Caudate nucleus (tissue), 63 donors: ENCODE measurements at places on chromosomes 6 and 20.

- DNase-seq, result no peak
Observed at GRCh38 chr6:36769183-36769675, 70.0 kb downstream of the CPNE5 start.

GRCh38 chr6:80610846-80611245 lies 504.4 kb downstream of the BCKDHB start:
- no peak for DNase-seq

DNA sequence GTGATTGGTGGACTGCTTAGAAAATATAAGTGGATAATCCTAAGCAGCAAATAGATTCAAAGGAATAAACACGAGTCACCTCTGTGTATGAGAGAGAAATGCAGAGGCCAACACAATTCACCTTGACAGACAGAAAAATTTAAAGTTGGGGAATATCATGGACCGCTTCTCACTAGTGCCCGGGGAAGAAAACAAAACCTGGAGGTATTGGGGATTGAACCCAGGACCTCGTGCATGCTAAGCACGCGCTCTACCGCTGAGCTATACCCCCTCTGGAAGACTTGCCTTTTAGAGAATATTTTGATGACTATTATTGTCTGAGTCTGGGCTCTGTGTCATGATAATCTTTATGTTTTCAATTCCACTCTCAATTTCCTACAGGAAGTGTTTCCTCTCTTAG lies 111.9 kb downstream of the TRIM27 start:
- no peak for DNase-seq

- no peak for DNase-seq
Observed at GRCh38 chr6:81253821-81254220, 498.7 kb downstream of the TENT5A start.

DNA sequence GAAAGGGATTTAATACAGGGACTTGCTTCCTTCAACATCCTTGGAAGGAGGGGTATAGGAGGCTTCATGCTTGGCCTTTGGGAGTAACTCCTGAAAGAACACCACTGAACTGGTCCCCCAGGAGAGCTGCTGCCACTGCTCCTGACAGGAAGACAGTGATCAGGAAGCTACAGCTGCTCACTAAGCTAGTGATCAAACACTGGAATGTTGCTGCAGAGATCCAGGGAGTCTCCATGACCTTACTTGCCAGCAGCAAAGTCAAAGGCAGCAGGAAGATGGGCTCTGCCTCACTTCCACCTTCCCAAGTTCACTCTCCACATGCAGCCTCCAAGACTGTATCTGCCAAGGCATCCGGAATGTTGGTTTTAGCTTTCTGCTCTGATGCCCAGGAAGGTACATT lies 31.8 kb downstream of the PIM1 start:
- DNase-seq, result no peak

DNA sequence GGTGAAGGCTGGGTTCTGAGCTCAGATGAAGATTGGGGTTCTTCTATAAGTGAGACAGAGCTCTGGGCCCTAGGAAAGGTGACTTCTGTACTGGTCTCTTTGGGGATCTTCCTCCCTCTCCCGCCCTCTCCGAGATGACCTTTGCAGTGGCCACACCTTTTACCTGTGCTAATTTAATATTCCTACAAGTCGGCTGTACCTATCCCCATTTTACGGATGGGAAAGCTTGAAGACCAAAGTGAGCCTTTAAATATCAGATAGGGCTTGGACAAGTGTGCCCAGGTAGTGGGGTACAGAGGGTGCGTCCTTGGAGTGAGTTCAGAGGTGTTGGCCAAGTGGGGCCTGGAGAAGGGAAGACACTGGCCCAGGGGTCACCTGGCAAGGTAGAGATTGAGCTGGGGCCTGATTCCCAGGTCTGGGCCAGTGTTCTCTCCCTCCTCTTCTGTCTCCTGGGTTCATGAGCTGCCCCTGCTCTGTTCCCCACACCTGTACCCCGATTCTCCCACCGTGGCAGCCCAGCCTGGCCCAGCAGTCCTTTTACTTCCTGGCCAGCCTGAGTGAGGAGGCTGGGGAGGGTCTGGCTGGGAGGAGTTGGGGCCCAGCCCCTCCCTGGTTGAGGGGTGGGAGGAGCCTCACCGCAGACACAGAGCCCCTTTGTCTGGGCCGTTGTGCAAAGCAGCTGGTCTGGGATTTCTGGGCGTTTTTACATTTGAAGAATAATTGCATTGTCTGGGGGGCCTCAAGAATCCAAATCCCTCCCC lies 152.1 kb upstream of the RNF24 start:
- DNase-seq, result peak; percentile 81

DNA sequence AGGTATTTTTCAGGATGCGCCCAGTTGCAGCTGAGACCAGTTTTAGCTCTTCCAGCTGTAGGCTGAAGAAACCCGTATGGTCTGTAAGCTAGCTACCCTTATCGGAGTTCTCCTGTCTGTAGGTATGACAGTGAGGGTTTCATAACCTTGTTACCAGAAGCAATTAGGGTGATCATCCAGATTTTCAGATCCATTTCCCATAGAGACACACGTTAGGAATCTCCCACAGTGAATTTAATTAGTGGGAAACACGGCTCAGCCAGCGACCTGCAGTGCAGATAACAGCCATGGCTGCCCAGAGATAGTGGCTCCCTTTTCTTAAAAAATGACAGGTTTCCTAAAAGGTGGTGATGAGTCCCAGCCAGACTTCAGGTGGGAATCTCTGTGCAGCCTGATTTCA lies 111.1 kb downstream of the BTBD3 start:
- DNase-seq, result no peak

DNA sequence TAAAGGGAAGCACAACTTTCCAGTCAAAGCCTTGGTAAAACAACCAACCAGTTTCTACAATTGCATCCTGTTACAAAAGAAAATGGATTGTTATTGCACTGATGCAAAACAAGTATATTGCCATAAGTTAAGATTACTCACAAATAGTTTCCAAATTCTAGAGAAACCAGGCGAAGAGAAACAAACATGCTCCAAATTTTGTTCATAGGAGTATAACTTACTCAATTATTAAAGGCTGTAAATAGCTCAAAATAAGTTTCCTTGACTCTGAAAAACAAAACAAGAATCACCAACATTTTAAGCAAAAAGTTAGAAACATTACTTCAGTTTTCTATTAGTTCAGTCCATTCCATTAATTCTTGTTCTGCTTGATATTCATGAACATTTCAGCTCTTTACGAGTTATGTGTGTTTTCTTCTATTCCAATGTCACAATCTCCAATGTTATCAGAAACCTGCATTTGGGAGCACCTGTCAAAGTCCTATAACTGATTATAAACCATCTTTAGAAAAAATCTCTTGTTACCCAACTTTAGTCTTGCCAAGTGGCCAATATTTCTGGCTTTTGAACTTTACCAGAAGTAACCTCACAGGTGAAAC lies 137.9 kb upstream of the THBS2 start:
- DNase-seq, result no peak

- peak; percentile 69 for DNase-seq
Observed at GRCh38 chr20:326645-327185, 1.4 kb downstream of the SOX12 start.

DNA sequence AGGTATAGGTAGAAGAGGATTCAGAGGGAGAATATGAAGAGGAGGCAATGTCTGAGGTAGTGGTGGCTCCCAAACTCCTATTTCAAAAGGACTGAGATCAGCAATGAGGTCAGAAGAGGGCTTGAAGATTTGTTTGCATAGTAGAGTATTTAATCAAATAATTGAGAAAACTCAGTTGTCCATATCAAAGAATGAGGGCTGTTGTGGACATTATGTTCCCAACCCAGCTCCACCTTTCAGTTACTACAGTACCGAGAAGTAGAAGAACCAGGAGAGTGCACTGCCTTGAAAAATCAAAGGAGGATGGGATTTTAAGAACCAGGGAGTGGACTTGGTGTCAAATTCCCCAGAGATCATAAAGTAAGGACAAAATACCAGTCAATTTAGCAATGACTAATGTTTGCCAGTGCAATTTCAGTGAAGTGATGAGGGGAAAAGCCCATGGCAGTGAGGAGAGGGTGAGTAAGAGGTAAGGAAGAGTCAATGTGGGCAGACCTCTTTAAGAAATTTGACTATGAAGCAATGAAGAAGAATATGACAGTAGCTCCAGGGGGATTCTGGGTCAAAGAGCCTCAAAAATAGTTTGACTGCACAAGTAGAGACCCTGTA lies 382.4 kb downstream of the PKHD1 start:
- no peak for DNase-seq

- no peak for DNase-seq
Observed at GRCh38 chr6:13302291-13302690, 26.0 kb downstream of the TBC1D7 start.

DNA sequence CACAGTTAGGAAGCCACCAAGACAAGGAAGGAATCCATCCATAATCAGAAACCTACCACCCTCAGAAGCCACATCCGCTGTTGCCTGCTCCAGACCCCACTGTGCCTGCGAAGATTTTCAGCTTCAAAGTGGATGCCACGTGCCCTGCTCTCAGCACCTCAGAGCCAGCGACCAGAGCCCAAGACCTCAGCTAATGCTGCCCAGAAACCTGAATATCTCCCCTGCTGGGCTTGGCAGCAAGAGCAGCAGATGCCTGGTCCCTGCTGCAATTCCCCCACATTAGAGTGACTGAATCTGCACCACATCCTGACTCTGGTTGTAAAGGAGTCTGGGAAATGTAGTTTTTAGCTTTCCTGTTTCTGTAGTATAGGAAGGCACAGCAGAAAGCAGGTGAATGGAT lies 10.7 kb upstream of the ULBP3 start:
- no peak for DNase-seq

DNA sequence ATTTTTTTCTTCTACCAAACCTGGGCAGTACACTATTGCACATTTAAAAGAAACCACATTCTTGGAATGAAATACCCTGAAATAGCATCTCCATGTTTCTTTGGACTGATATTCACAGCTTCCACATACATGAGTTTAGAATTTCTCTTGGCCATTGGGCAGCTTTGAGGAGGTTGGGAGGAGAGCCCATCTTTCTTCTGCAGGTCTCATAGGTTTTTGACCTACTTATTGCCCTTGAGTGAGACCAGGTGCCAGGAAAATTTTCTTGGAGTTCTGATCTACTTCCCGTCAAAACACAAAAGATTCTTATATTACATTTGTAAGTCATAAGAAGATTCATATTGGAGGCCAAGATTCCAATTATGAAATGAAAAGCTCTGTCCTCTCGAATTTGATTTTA lies 212.0 kb downstream of the IBTK start:
- DNase-seq, result no peak

- DNase-seq, result peak; percentile 68
Observed at GRCh38 chr20:56358600-56359211, at the start of gene FAM210B. Gene FAM210B (plus strand): TSS chr20:56358974. CDS start chr20:56359006, 32 bp downstream.

DNA sequence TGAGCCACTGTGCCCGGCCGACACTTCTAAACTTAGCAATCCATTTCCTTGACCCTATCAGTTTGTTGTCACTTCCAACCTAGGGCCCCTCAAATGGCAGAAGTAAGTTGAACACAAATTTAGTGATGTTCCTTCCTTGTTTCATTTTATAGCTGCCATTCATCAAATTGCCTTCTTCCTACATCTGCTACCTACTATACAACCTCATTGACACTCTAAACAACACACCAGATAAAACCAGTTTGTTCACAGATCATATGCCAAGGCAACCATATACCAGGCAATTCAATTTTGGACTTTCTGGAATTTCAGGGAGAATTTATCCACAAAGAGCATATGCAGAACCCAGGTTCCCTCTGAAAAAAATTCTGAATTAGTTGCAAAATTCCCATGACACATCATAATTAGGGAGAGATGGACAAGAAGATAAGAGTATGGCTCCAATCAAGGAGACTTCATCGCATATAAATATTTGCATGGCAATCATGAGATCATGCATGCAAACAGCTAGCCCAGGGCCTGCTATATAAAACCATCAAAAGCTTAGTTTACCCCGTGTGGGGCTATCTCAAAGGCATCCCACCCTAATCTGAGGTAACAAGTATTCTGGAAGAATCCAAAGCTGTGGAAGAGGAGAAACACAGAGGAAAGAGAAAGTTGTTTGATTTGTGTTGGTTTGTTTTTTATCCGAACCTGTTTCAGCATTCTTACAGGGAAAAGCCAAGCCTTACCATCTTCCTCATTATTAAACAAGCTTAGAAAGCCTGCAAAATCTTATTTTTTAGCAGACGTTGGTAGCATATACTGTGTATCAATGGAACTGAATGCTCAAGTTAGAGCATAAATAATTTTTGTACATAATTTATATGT lies 132.8 kb upstream of the TNFAIP3 start:
- DNase-seq, result no peak

DNA sequence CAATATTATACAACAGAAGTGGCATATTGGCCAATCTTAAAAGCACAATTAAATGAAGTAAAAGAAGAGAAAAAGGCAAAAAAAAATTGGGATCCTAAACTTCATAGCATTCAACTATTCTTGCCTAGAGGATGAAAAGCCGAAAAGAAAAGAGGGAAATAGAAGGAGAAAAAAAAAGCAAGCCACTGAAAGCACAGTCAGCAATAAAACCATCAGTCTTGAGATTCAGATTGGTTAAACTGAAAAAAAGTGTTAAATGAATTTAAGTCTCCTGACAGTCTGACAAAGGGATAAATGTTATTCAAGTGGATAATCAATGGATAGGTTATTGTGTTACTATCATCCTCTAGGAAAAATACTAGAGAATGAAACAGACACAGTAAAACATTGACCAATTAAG lies 19.9 kb downstream of the MOXD1 start:
- DNase-seq, result no peak

DNA sequence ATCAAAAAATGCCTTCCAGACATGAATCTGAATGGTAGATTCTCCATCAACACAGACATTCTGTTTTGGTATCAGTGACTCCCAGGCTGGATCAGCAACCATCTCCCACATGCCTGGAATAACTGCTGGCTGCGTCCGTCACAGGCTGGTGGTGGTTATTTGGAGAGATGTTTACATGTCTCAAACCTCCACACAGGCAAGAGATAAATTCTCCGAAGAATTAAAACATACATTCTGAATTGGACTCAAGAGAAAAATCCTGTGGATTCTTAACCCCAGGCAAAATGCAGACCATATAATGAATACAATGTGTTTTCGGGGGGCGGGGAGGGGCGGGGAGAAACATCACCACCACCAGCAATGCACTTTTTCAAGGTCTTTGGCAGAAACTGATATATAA lies 108.2 kb downstream of the THBS2 start:
- no peak for DNase-seq

DNA sequence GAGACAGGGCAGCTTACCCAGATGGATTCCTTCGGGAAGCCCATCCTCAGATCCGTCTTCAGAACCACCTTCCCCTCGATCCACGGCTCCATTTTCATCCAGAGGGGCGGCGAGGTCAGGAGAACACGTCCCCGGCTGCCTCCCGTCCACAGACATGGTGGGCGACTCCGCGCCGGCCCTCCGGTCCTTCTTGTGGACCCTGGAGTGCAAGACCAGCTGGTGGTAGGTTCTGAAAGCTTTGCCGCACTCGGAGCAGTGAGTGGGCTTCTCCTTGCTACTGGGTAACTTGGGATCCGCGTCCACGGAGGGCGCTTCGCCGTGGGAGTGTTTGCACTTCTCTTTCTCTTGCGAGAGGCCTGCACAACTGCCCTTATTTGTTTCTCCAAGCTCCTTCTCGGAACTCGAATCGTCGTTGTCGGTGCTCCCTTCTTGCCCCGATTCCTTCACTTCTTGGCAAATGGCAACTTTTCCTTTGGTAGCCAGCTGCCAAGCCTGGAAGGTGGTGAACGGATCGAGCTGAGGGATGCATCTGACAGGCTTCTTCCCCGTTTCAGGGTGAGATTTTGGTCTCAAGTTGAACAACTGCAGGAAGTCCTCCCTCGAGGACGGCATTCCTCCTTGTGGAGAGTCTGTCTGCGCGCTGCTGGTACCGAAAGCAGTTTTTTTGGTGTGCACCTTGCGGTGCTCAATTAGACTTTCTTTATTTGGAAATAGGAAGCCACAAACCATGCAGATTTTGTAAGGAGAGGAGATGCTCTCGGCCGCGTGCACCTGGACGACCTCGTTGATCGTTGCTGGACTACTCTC lies 12.0 kb downstream of the ZNF217 start:
- no peak for DNase-seq

- DNase-seq, result no peak
Observed at GRCh38 chr20:43337036-43337435, 120.7 kb upstream of the SRSF6 start.
